ENCODE measurements at places on chromosomes 7 and 10.
A peak's percentile ranks its signal among the peaks of the same experiment; 100 is the strongest.

DNA sequence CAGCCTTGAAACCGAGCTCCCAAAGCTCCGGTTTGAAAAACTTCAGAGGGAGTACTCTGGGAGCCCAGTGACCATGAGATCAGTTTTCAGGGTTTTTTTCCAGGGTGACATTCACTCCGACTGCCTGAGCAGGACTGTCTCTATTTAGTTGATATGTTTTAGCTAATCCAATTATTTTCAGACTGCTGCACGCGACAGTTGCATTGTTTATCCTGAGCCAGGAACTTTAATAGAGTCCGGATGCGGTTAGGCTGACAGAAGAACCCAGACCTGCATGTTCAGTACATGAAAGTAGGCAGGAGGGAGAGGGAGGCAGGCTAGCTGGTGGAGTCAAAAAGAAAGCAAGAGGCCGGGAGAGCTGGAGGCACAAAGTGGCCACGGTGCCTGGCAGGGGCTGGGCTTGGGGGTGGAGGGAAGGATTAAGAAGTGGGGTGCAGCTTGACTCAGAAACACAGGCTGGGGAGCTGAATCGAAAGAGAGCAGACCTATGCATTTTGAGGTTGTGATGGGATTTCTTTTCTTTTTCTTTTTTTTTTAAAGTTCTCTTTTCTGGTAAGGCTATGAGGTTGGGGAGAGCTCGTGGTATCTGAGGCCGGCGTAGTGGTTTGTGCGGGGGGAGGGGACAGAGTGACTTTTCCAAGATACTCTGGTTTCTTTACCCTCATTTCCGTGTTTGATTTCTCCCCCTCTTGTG, 5.7 kb downstream of the GATA3 start:
- no peak for DNase-seq

GRCh38 chr10:100482181-100482833, 19.5 kb downstream of the WNT8B start:
- peak; percentile 59 for DNase-seq

GRCh38 chr10:62068464-62068863, 167.0 kb downstream of the ARID5B start:
- no peak for DNase-seq

DNA sequence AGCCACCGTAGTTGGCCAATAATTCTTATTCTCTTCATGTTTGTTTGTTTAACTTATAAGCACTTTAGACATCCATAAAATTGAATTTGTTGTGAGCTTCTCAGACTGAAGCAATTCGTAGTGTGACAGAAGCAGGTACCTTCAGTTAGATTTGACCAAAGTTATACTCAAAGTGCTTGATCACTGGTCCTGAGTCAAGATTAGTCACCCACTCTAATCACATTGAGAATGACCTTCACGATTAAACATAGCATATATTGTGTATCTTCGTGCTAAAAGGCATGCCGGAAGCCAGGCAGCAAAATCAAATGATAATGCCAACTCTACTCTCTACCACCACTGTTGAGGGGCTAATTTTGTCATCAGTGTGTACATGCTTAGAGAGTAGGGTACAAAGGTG, 763.7 kb upstream of the MBL2 start:
- DNase-seq, result no peak

DNA sequence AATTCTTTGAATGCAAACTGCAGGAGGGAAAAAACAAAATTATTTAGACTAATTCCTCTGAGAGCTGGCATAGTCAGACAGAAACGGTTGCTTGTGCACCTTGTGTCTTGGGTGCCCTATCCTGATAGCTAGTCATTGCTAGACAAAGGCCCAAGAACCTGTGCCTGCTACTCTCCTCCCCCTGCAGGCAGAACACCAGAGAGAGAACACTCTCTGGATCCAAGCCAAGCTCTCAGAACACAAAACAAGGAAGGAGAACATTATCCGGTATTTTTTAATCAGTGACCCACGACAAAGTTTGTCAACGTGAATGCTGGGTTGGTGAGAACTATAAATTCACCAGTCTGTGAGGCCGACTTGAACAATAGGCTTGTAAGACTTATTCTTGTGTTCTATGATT, 18.8 kb upstream of the PPP1R9A start:
- no peak for DNase-seq

DNA sequence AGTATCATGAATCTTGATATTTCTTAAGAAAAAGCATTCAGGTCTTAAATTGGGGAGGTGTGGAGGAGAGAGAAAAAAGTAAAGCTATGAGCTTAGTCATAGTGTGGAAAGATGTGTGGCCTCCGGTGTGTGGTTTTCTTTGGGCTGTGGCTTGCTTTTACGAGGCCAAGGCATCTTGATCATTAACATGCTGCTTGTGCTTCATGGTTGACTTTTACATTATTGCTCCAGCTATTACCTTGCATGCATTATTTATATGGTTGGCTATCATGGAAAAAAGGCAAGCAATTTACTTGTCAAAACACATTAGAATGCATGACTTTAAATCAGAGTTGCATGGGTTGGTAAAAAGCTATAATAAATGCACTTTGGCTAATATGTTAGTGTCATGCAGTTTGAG, 300.7 kb upstream of the ADARB2 start:
- no peak for DNase-seq

GRCh38 chr10:32905466-32905865, 52.6 kb downstream of the ITGB1 start:
- DNase-seq, result no peak

GRCh38 chr10:21289961-21290360, 235.5 kb downstream of the SKIDA1 start:
- no peak for DNase-seq

DNA sequence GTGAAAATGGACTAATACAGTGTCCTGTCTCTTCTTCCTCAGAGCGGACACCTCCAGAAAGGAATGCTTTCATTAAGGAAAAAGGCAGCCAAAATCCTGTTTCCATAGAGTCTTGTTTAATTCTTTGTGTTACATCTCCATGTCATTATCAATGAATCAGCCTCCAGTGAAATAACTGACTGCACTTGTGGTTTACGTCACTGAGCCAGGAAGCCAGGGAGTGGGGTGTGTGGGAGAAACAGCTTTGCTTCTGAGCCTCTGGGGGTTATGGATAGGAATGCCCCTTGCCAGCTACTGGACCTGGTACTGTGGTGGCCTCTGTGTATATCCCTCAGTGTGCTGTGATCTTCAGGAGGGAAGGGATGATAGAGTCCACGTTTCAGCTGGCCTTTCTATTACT, 416.8 kb downstream of the GALNT17 start:
- no peak for DNase-seq

DNA sequence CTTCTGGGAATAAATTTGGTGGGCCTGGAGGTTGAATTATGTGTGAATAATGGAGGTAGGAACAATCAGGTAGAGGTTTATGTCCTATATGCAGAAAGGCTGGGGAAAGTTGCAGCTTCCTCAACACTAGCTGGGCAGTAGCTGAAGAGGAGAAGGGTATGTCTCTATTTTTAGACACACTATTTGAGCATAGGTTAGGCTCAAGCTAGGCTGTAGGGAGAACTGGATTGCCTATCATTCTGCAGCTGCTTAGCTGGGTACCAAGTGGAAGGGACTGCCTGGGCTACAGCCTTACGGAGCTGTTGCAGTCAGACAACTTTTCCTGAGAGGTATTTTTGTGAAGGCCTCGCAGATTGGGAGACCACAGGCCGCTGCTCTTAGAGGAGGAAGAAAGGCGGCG, 67.9 kb downstream of the DENND11 start:
- no peak for DNase-seq

GRCh38 chr10:50415292-50415691, 164.0 kb upstream of the ASAH2 start:
- no peak for DNase-seq

DNA sequence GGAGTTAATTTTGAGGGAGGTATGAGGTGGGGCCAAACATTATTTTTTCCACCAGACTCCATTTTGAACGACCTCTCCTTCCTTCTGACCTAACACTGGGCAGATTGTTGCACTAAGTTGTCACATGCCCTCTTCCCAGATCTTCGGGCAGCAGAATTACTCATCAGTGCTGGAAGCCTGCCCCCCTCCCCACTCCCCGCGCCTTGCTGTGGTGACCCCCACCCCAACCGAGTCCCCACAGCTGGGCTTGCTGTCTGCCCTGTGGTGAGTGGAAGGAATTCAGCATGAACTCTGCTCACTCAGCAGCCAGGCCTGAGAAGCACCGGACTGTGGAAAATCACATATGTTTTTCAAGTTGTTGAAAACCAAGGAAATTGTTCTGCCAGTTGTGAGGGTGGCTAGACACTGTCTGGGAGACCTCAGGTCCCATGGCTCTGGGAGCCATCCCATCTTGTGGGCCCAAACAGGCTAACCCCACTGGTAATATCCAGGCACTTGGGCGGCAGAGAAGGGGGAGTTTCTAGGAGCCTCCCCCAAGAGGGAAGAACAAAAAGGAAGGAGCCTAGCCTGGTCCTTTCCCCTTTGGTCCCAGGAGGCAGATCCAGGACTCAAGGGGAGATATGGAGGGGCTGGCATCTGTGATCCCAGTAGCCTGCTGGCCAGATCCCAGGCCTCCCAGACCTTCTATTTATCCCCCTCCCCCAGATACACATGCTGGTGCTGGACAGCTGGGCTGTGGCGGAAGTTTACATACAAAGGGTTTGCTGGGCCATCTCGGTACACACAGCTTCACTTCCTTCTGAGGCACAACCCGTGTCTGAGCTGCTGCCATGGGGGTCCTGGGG, 3.5 kb upstream of the AEBP1 start:
- DNase-seq, result no peak

DNA sequence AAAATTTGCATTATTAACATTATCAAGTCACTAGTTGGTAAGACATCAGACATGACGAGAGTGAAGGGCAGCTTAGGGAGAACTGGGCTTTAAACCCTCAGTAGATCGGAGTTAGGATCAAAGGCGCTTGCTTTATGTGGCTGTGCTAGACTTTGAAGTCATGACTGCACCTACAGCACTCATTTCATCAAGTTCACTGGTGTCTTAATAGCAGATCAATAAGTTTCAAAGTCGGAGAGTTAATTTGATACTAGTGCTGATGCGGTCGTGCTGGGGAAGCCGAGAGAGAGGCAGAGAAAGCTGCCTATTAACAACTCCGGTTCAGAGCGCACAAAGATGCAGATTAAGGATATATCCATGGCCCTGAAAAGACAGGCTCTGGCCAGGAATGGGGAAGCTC, 172.9 kb downstream of the TCF7L2 start:
- DNase-seq, result no peak

- DNase-seq, result no peak
Observed at GRCh38 chr10:125785791-125786190, 10.2 kb upstream of the MMP21 start.

- no peak for DNase-seq
Observed at GRCh38 chr7:6074612-6075380, 43.6 kb downstream of the ANKRD61 start.

GRCh38 chr7:25240340-25240739, 12.1 kb upstream of the NPVF start:
- DNase-seq, result no peak

DNA sequence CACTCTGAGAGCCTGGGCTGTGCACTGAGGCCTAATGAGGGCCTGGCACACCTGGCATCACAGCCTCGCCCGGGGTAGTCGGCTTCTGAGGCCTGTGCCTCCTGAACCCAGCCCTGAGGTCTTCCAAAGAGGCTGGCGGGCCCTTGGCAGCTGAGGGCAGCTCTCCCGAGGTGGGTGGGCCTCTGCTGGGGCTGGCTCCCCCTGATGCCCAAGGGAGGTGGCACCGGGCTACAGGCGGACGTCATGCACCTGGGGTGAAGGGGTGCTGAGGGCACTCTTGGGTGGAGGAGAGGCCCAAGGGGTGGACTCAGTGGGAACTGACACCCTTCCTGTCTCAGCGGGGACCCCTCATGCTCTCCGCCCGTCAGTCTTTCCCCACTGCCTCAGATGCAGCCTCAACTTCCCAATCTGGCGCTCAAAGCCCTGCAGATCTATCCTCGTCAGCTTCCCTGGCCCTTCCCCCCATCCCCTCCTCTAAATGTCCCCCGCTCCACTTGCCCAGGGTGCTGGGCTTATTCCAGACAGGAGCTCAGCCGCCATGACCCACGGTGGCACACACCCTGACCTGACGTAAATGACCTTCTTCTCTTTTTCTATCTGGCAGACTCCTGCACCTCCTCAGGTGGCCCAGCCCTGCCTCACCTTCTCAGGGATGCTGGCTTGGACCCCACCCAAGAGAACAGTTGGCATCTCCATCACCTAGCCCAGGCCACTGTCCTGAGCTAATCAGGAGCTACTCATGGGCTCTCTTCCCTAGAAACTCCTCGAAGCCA, 38.2 kb downstream of the MYL10 start:
- no peak for DNase-seq

DNA sequence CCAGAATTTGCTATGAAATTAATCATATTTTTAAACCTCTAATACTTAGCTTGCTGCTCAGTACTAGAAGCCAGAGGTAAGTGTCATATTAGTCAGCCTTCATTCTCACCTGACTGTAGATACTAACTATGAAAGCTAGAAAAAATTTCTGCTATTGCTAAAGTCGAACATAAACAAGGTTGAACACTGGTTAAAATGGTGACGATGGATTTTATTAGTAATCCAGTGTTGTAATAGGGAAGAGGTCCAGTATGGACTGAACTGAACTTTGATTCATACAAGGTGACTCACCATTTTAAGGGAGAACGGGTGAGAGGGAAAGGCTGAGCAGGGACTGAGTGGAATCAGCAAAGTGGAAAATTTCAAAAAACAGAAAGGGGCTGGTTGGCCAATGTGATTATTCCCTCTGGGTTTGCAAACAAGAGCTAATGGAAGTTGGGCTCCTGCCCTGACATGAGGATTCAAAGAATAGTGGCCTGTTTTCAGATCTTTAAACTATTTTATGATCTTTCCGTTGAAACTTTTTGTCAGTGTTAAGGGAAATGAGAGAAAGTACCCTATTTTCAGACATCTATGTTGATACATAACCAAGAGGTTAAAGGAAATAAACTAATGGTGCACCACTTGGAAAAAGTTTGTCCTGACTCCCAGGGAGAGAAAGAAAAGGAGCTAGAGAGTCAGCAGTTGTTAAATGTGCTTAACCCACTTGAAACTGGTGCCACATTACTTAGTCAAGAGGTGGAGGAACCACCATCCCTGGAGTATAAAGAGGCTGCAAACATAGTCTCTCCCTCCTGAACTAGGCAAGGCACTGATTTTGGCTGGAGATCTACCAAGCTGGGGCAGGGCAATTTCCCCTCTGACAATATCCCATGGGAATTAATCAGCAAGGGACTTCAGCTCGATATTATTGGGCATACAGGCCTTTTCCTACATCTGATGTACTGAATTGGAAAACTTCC, 15.3 kb upstream of the AKR1C1 start:
- no peak for DNase-seq

GRCh38 chr10:111988646-111989045, 194.9 kb downstream of the GPAM start:
- DNase-seq, result no peak

DNA sequence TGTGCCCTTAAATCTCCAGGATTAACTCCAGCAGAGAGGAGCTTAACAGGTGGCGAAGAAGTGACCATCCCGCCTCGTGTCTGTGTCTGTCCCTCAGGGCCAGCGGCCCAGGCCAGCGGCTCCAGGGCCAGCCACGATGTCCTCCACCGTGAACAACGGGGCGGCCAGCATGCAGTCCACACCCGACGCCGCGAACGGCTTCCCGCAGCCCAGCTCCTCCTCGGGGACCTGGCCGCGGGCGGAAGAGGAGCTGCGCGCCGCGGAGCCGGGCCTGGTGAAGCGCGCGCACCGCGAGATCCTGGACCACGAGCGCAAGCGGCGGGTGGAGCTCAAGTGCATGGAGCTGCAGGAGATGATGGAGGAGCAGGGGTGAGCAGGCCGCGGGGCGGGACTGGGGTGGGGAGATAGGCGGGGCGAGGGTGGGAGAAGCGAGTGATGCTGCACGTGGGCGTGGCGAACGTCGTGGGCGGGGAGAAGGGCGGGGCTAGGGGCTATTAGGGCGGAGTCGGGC, 33.3 kb downstream of the SRRM3 start:
- peak; percentile 83 for DNase-seq

GRCh38 chr10:71611709-71612422, 107.7 kb downstream of the C10orf105 start:
- no peak for DNase-seq
